ENCODE measurements at places on chromosomes 5 and 9. TPM values are rescaled to one million over a fixed set of nuclear protein-coding genes. Genes with fewer than 3 reads are reported as not detected.
A peak's percentile ranks its signal among the peaks of the same experiment; 100 is the strongest.

Gene CNOT8
- 33.9 TPM for polyA plus RNA-seq

DNA sequence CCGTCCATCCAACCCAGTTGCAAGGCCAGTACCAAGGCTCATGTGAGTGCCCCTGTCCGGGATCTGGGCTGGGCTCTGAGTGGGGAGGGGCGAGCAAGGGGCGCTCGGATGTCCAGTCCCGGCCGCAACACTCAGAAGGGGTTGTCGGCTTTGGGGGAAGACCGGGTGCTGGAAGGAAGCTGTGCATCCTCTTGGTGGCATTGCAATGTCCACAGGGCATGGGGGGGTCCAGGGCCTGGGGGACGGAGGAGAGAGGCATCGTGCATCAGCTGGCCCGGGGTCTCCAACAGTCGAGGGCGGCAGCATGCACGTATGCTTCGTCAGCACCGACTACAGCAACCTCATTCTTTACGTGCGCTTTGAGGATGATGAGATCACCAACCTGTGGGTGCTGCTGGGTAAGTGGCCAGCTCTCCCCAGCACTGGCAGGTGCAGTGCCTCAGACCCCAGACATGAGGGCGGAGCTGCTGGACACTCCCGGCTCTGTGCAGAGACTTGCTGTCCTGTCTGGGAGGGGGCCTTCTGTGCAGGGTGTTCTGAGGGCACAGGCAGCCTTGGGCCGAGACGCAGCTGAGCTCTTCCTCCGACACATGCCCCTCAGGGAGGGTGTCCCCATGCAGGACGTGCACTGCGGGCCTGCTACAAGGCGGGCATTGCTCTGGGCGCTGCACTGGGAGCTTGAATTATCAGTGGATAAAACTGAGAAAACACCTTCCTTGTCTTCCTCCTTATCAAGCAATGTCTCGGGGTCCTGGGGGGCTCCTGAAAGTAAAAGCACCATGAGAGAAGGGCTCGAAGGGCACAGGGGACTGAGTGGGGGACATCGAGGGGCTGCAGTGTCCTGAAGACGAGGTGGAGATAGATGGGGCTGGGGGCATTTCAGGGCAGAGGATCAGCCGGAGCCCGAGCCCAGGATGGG, 22.5 kb downstream of the GLT6D1 start:
- DNase-seq, result no peak

DNA sequence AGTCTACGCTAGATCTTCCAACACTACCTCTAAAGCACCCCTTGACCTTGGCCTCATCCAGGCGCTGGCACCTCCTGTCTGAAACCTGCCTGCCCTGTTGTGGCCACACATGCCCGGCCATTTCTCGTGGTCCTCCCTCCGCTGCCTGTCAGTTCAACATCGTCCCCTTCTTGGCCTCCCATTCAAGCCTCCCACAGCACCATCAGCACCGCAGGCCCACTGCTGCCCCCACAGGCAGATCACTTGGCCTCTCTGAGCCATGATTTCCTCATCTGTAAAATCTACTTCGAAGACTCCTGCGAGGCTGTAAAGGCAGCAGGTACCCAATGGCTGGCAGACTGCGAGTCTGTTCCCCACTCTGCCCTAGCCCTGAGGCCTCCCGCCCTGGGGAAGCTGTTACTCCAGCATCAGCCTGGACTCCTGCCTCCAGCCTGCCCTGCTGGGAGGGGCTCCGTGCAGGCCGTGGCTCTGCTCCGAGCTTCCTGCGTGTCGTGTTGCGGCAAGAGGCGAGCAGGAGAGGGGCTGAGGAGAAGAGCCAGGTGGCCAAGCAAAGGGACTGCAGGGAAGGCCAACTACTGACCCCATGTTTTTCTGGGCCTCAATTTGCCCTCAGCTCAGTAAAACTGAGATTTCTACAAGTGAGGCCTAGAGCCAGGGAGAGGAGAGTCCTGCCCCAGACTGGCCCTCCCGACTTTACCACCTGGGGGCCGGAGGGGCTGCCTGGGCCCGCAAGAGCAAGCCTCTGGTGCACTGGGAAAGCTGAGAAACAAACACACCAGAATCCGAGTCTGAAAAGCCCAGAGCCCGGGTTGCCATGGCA, 70.5 kb upstream of the LRRTM2 start:
- DNase-seq, result no peak

DNA sequence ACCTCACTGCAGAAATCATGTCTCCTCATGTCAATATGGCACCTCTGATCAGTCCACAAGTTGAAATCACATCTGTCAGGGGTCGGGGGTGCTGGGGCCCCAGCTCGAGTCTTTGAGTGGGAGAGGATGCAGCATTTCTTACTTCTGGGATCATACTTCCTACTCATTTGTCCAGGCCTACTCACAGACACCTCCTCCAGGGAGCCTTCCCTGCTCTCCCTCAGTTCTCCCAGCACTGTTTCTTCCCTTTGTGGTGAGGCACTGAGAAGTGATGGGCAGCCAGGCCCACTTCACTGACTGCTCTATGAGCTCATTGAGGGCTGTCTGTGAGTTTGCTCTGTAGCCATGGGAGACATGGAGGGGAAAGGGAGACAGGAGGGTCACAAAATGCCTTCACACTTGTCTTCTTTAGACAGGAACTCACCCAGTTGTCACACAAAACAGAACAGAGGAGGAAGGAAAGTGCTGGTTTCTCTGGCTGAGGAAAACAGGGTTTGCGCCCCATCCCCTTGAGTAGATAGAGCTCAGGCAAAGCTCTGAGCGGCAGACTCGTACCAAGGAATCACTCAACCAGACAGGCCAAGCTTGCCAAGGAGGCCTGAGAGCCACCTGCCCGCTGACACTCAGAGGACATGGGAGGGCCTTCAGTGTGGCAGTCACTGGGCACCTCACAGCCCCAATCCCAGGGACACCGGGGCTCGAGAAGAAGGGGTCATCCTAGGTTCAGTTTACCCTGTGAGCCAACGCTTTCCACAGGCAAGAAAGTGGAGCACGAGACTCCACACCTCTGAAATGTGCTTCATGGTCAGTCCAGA, 152.9 kb downstream of the GABBR2 start:
- DNase-seq, result no peak

Gene NDST1
- 22.5 TPM for polyA plus RNA-seq

DNA sequence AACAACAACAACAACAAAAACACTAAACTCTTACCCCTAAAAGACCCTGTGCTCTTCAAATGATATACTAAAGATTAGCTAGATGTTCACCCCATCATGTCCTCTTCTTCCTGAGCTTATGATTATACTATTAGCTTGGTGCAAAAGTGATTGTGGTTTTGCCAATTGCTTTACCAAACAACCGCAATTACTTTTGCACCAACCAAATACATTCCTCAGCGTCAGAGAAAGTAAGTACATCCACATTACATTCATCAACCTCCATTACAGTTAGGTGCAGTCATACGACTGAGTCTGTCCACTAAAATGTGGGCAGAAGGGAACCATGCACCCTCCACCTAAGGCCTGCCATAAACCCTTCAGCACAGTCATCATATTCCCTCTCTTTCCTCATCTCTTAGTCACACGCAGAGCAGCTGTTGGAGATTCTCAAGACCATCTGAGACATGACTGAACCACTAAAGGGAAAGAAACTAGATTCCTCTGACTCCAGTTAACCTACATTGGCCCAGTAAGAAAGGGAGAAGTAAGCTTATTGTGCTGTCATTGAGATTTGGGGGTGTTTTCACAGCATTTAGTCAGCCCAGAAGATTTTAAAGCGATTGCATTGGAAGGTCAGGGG, 181.6 kb upstream of the TLE4 start:
- DNase-seq, result no peak

DNA sequence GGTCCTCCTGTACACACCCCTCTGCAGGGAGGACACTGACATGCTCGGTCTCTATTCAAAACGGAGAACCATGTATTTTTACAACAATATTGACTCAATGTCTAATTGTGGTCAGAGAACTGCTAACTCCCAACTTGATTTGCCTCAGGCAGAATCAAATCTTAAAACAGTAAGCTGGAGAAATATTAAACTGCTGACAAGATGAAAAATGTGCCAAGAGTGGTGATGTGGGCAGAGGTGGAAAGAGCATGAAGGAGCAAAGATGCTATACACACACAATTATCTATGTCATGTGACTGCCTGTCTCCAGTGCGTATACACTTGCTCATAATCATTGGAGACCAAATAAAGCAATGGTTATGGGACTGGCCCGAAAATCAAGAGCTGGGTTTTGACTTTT, 556.1 kb upstream of the ZNF608 start:
- no peak for DNase-seq

- no peak for DNase-seq
Observed at GRCh38 chr9:127654619-127655018, 42.5 kb downstream of the STXBP1 start.

- peak; percentile 15 for DNase-seq
Observed at GRCh38 chr5:55821731-55822512, 29.2 kb upstream of the IL31RA start.

DNA sequence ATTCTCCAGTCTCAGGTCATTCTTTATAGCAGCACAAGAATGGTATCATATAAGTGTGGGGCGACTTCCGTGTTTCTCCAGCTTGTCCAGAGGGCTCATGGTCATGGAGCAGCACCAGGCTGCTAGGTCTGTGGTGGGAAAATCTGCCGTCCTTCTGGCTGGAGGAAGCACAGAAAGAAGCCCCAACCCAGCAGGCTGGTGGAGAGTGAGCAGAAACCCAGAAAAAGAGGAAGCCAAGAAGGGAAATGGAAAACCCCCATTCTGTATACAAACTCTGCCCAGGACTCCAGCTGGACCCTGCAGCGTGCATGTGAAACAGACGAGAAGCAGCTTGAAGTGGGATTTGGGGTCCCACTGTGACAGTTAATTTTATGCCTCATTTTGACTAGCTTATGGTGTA, 34.3 kb upstream of the OLFM1 start:
- no peak for DNase-seq

- DNase-seq, result peak; percentile 29
Observed at GRCh38 chr9:127974001-127974768, 6.6 kb downstream of the EEIG1 start.

GRCh38 chr5:179228341-179229121, 116.7 kb downstream of the ADAMTS2 start:
- no peak for DNase-seq

DNA sequence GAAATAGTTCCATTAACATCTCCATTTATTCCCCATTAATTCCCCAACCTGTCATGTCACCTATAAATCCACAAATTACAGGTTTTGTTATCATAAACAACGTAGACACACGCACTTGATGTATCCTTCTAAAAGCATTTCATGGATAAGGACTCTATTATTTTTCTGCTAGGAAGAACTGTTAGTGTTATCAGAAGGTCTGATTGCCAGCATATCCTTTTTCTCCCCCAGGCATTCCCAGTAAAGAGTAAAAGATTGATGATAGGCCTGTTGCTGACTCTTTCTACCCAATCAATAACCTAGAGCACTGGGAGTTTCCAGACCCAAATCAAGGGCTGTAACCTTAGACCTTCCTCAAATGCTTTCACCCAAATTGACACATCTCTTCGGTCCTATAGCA, 60.8 kb downstream of the RFK start:
- DNase-seq, result no peak

Gene SLC6A7
- not detected for polyA plus RNA-seq

Gene ENTREP1
- 12.4 TPM for polyA plus RNA-seq

Data from psoas muscle (tissue), 8 donors.